Smooth muscle cell of the coronary artery (primary cell): ENCODE measurements at places on chromosomes 7 and 10. TPM values are rescaled to one million over a fixed set of nuclear protein-coding genes. Genes with fewer than 3 reads are reported as not detected.

The TMEM140 gene
- total RNA-seq = 3.4 and 11.5 TPM in 2 replicates

The OPN1SW gene
- not detected in 2 replicates for total RNA-seq

The CARD11 gene
- 0.68 TPM in 1 of 2 replicates, not detected in the other for total RNA-seq

The HPSE2 gene
- not detected in 2 replicates for total RNA-seq
